Bronchial epithelial cell (primary cell): ENCODE measurements at places on chromosomes 7 and 10.

- no peak for DNase-seq
Observed at GRCh38 chr7:105825371-105825770, 51.0 kb downstream of the ATXN7L1 start.

- DNase-seq: no peak
Observed at GRCh38 chr10:3523309-3524050, 261.5 kb downstream of the KLF6 start.

- DNase-seq: no peak
Observed at GRCh38 chr7:43791665-43792064, 33.2 kb downstream of the BLVRA start.

DNA sequence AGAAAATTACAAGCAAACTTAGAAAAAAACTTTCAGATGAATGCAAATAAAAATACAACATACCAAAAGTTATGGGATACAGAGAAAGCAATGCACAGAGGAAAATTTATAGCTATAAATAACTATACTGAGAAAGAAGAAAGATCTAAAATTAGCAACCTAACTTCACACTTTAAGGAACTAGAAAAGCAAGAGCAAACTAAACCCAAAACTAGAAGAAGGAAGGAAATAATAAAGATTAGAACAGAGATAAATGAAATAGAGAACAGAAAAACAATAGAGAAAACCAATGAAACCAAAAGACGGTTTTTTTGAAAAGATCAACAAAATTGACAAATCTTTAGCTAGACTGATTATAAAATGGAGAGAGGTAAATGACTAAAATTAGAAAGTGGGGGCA lies 9.6 kb upstream of the STRA8 start:
- DNase-seq: no peak

- DNase-seq: peak; percentile 92
Observed at GRCh38 chr7:96723622-96724021, 14.0 kb upstream of the SEM1 start.
